Fibroblast of skin of right quadriceps (primary cell): ENCODE measurements at places on chromosomes 5 and 9.

- peak; percentile 64 for DNase-seq
Measured at GRCh38 chr5:147481874-147482705, 27.8 kb downstream of the DPYSL3 start.

GRCh38 chr5:114152656-114153360 lies 209.1 kb upstream of the KCNN2 start:
- DNase-seq: no peak

DNA sequence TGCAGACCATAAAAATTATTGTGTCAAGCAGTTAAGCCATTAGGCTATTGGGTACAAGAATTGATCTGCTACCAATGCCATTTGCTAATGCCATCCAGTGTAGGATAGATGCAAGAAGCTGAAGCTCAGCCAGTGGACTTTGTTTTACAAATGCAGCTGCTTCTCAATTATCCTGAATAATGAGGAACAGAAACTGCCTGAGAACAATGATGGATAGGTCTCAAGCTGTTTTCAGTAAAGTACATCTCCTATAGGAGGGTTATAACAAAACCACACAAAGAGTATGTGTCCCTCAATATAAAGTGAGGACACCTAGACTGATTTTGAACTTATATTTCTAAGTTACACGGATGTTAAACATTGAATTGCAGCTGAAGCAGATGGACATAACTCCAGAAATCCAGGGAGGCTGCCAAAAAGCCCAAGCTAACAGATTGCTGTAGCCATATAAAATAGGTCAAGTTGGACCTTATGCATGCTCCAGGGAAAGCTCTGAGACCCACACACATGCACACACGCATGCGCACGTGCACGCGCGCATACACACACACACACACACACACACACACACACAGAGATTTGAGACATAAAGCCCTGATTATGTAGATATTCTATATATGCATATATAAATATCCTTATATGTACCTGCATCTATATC lies 482.7 kb upstream of the CD180 start:
- DNase-seq: no peak

- DNase-seq: peak; percentile 7
Measured at GRCh38 chr5:66597183-66597757, 1.1 kb downstream of the MAST4 start.

- no peak for DNase-seq
Measured at GRCh38 chr9:137126786-137127185, 12.2 kb upstream of the GRIN1 start.

DNA sequence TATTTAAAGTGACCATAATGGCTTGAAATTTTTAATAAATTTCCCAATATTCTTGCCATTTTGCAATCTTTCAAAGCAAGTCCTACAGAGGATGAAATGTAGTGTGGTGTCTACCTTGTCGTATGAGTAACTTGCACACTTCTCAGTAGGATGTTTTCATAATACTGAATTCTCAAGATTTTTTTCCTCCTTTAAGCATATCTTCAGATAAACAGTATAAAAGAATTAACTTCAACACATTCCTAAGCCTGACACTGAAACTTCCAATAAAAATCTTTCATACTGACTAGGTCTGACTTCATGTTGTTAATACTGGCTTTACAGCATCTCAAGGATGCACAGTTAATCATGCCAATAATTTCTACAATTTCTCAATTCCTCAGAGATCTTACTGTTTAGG lies 62.0 kb downstream of the DROSHA start:
- peak; percentile 32 for DNase-seq

DNA sequence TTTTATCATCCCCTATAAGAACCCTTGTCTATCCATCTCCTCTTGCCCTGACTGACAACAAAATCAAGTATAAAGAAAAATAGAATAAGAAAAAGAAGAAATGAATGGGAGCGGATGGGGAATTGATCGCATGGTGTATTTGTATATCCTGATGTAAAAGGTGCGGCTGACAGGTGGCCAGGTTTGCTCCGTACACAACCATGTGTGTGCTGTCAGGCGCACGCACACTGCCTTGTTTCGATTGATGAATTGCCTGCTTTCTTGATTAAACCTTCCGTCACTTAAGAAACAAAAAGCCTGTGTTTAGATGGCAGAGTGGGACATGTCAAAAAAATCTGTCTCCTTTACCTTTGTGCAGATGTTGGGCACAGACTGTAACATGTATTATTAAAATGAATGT lies 102.6 kb downstream of the MVB12B start:
- DNase-seq: no peak

GRCh38 chr5:63262185-63262981 lies 683.8 kb downstream of the LRRC70 start:
- DNase-seq: peak; percentile 78

- DNase-seq: no peak
Measured at GRCh38 chr9:120910643-120911042, 16.0 kb downstream of the TRAF1 start.

- no peak for DNase-seq
Measured at GRCh38 chr5:145920542-145921210, 15.7 kb upstream of the SH3RF2 start.

DNA sequence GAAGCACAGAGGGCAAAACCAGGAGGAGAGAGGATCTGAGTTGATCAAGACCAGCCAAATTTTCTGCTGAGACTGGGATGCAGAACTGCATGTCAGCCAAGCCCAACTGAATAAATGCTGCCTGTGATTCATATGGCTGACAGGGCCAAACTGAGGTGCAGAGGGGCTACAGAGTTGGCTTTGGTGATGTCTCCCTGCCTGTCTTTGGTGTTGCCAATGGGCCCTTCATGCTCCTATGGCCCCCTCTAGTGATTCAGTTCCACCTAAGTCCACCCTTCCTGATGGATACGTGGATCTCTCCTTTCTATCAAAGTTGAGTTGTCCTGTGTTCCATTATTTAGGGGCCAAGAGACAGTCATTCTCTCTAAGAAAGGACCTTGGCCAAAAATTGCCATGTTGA lies 163.6 kb upstream of the TLE4 start:
- peak; percentile 12 for DNase-seq

DNA sequence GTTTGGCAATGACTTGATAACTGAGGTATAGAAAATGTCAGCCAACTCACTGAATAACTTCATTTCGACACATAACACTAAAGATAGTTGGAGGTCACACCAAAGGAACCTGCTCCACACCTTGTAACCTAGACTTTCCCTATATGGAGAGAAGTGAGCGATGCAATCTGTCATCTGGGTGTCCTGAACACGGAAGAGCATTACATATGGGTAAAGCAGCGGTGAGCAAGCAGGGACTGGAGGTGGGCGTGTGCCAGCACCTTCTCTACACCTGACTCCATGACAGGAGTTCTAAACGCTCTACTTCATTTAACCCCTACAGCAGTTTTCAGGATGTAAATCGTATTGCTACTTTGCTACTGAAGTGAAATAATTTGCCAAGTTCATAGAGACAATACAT lies 152.8 kb downstream of the SLC12A2 start:
- DNase-seq: no peak

- DNase-seq: peak; percentile 65
Measured at GRCh38 chr5:176436656-176437055, 11.5 kb upstream of the FAF2 start.

DNA sequence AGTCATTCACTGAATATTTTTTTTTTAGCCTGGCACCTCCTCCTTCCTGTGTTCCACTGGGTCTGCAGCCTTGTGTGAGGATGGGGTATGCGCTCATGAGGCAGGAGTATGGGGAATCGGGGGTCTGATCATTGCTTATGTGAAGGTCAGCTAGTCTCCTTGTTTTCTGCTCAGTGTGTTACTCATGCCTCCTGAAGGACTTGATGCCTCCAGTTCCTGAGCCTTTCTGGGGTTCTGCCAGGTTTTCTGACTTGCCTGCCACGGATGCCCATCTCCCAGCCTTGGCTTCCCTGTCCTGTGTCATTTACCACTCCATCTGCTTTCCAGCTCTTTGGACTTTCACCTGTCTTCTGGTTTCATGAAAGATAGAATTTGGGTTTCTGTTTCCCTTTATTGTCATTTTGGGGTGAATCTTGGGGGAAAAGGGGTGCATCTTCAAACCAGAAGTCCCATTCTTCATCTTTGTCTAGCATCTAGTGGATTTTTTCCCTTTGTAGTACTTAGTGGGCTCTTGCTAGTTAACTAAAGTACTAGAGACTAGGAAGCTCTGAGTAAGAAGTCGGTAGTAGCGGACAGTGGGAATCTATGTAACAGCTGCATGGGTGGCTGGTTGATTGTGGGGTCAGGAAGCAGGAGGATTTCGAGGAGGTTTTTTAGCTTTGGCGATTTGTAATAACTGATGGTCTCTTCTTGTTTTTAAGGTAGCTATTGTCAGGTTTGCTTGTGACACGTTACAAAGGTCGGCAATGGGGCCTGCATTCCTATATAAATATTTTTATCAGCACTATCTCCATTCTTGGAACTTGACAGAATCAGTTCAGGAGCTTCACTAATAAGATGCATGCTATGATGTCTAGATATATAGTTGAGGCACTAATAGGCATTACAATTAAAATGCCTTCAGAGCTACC lies 8.2 kb downstream of the OTULIN start:
- no peak for DNase-seq

GRCh38 chr5:154087260-154087659 lies 48.5 kb downstream of the MFAP3 start:
- peak; percentile 43 for DNase-seq

- no peak for DNase-seq
Measured at GRCh38 chr5:67291671-67292070, 95.1 kb upstream of the CD180 start.

DNA sequence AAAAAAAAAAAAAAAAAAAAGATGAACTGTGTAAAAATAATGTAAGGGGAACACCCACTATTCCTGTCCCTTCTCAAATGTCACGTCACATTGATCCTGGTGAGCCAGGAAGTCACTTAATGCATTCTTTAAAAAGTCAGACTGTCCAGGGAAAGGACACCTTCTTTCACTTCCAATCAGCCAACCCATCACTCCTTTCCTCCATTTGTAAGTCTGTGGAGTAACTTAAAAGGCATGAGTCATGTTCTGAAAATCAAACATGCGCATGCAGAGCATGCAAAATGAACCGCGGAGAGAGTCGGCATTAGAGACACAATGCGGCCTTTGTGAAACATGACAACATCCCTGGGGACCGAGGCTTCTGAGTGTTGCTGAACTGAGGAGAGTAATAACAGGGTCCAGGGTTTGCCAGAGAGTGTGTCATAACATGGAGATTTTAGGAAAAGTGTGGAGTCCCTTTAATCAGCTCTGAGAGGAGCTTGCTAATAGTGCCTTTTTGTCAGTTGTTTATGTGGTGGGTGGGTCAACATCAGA lies 77.6 kb upstream of the SEMA6A start:
- DNase-seq: peak; percentile 83

GRCh38 chr9:37715260-37715659 lies 38.3 kb upstream of the TRMT10B start:
- DNase-seq: no peak

GRCh38 chr5:80239680-80240367 lies 16.0 kb downstream of the SERINC5 start:
- no peak for DNase-seq

GRCh38 chr5:58871648-58872242 lies 288.9 kb downstream of the RAB3C start:
- peak; percentile 32 for DNase-seq

DNA sequence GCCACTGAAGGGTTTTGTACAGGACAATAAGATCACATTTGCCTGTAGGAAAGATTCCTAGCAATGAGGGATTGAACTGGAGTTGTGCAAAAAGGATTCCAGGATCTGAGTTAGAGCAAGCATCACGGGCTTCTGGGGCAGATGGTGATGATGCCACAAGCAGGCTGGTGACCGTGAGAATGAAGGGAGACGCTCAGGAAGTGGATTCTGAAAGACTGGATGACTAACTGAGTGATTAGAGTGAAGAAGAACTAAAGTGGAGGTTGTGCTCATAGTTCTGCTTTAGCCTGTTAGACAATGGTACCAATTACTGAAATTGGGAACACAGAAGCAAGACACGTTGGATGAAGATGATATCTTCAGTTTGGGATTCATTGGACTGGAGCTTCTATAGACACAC lies 168.2 kb downstream of the CD180 start:
- no peak for DNase-seq

DNA sequence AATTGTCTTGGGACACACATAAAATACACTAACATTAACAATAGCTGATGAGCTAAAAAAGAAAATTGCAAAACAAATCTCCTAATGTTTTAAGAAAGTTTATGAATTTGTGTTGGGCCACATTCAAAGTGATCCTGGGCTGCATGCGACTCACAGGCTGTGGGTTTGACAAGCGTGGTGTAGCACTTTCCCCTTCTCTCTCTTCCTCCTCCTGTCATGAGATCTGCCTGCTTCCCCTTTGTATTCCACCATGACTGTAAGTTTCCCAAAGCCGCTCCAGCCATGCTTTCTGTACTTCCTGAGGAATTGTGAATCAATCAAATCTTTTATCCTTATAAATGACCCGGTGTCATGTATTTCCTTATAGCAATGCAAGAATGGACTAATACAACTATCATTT lies 178.0 kb downstream of the TLR4 start:
- DNase-seq: no peak

DNA sequence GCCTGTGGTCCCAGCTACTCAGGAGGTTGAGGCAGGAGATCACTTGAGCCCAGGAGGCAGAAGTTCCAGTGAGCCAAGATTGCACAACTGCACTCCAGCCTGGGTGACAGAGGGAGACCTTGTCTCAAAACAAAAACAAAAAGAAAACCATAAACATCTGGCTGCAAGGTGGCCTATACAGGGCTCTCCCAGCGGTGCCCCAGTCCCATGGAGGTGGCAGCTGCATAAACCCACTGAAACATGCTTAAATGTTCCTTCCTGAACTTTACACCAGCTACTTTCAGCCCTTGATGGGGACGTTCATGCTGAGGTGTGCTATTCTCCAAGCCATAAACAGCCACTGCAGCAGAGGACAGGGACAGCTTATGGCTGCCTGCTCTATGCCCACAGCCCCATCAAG lies 35.6 kb downstream of the DROSHA start:
- DNase-seq: no peak

GRCh38 chr5:151954255-151954654 lies 29.6 kb upstream of the GLRA1 start:
- no peak for DNase-seq

GRCh38 chr5:150507474-150508276 lies at the start of gene NDST1:
Gene NDST1 (plus strand): TSS chr5:150508131. CDS start chr5:150521255, 13,124 bp downstream.
- no peak for DNase-seq

DNA sequence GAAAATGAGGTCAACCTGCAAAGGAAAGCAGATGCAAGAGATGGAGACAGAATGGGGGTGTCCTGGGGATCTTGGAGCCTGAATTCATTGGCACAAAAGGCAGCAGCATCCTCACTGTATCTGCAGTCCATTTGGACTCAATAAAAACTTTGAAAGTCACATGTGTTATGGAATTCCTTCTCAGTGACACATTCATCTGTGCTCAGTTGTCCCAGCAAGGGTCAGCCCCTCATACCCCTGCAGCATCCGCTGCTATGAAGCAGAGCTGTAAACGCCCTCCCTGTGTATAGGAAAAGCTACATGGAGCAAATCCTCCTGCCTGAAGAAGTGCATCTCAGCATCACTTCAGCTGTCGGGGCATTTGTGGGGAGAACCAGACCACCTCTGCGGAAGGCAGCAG lies 14.5 kb upstream of the RARS1 start:
- peak; percentile 83 for DNase-seq
